ENCODE measurements at places on chromosomes 6 and 20.

DNA sequence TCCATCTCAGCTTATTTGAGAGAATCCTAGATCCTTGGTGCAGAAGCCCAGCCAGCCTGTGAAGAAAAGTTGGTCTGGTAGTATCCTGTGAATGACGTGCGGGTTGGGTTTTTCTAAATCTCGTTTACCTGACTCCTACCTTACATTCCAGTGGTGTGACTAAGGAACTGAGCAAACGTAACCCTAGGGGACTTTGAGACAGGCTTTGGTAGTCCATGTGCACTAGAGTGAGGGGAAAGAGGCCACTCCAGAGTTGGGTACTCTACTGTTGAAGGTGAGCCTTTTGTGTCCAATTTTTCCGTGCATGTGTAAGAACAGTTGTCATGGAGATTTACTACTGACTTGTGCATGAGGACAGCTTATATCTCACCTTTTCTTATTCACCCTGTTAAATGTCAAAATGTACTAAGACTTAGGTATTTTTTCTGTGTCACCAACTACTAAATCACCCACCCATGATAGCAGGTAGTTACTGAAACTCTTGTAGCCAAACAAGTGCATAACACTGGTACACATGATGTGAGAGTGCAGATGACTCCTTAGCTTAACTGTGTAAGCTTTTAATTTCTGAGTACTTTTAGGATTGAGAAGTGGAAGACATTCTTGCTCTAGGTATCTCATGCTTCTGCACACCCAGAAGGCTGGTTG is 26.3 kb upstream of the PLCG1 start:
- no peak for DNase-seq

- DNase-seq: no peak
Measured at GRCh38 chr6:20426177-20427082, 24.8 kb downstream of the E2F3 start.

GRCh38 chr20:45229264-45230056 is 8.3 kb downstream of the SEMG2 start:
- DNase-seq: no peak

GRCh38 chr6:26295691-26296555 is 69.1 kb upstream of the BTN3A2 start:
- no peak for DNase-seq

DNA sequence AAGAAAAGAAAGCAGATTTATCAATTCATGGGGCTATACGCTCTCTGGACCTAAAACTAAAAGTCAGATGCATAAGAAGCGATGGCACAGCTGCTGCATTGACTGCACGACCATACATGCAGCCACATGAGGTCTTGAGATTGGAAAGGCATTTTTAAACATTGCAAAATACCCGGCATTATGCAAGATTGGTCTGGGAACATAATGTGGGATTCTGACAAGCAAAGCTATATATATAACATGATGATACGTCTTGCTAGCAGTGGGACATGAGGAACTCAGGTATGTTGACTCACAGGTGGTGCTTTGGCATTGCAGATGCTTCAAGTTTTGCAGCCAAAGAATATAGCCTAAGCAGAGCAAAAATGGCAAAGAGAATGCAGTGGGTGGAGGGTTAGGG is 55.1 kb downstream of the SAMD3 start:
- no peak for DNase-seq

DNA sequence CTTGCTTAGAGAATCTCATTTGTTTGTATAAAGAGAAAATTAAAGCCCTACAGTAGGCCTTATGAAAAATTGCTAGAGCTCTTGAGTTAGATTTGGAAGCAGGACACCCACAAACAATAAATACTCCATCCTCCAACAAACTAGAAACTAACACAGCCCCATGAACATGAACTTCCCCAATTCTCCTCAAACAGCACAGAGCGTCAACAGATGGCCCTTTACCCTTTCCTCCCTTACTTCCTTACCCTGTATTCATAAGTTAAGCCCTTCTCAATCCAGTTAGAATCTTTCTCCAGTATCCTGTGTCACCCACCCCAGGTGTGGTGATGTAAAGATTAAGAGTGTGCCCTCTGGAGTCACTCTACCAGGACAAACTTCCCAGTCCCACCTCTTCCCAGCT is 113.7 kb downstream of the UNC5CL start:
- no peak for DNase-seq

DNA sequence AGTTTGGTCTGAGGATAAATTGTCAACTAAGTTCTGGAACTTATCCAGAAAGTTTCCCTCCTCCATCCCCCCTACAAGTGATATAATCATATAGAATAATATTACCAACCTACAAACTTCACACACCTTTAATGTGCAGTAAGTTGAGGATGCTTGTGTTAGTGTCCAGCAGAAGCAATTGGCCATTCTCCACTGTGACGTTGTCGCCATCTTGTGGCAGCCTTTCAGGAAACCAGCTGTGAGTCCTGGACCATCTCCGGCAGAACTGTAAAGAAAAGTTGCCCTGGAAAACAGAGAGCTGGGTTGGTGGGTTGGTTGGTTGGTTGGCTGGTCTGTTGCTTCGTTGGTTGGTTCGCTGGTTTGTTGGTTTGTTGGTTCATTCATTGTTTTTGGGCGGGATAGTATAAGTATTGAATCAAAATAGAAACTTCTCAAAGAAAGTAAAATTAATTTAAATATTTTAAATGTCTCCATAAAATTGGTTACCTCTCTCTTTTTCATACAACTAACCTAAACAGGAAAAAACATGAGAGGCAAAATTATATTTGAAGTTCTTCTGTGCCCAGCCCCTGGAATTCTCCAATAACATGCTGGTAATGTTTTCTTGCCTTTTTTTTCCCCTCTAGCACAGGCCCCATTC is 127.5 kb downstream of the PKHD1 start:
- DNase-seq: peak; percentile 63

GRCh38 chr6:1552296-1552761 is 57.4 kb upstream of the FOXC1 start:
- no peak for DNase-seq

DNA sequence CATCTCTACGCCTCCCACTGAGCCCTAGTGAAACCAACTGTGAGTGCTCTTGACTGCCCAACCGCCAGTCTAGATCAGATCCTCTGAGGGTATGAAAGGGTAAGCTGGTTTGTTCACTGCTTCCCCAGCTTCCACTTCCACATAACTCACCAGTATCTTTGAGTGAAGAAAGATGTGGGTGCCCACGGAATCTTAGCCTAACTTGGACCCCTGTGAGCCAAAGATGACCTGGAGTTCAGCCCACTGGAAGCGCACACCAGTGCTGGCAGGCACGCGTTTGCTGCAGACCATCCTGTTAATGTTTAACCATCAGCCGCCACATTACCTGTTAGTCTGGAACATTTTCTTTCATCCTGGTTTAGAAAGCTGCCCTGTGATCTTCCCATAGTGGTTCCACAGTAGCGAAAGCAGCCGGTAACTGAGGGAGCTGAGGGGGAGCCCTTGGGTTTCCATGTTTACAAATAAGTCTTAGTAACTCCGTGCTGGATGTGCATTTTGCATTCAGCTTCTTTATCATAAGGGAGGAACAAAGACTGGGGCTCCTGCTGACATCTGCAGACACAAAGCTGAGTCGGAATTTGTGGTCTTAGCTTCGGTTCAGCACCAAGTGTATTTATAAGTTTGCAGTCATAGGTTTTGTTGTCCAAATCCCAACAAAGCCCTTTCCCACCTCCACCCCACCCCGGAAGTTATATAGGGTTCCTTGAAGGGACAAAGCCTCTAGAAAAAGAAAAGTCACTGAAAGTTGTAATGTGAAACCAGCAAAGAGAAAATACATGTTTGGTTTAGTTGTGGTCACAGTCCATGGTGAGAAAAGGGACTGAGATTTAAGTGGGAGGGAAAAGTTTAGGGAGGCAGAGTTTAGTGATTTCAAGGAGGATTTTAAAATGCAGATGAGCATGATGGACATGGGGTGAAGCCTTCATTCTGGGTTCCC is 71.0 kb downstream of the SSR1 start:
- no peak for DNase-seq

GRCh38 chr20:62743777-62744317 is 35.2 kb downstream of the NTSR1 start:
- no peak for DNase-seq

GRCh38 chr6:44661221-44662008 is 273.9 kb downstream of the CDC5L start:
- no peak for DNase-seq

DNA sequence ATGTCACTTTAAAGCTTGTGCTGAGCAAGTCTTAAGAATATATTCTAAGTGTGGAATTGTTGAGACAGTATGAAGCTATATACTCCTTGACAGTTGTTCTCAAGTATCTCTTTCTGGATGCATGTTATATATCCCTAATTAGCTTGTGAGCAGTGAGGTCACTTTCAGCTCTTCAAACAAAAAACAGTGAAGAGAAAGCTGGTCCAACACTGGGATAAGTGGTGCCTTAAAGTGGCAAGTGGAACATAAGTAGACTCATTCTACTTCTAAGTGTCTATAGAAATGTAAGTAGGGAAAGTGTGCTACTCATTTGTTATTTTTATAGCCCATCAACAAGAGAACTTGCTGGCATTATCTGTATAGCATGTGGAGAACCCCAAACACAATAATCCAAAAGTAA is 133.1 kb upstream of the BACH2 start:
- DNase-seq: no peak

GRCh38 chr6:52672412-52673025 is 1.6 kb downstream of the TMEM14A start:
- DNase-seq: no peak

Measured in hindlimb muscle (tissue), 1 donor.